Activated CD8-positive, alpha-beta T cell treated with anti-CD3 and anti-CD28 coated beads for 36 hours (primary cell): ENCODE measurements at places on chromosomes 1 and 21.
A peak's percentile ranks its signal among the peaks of the same experiment; 100 is the strongest.

DNA sequence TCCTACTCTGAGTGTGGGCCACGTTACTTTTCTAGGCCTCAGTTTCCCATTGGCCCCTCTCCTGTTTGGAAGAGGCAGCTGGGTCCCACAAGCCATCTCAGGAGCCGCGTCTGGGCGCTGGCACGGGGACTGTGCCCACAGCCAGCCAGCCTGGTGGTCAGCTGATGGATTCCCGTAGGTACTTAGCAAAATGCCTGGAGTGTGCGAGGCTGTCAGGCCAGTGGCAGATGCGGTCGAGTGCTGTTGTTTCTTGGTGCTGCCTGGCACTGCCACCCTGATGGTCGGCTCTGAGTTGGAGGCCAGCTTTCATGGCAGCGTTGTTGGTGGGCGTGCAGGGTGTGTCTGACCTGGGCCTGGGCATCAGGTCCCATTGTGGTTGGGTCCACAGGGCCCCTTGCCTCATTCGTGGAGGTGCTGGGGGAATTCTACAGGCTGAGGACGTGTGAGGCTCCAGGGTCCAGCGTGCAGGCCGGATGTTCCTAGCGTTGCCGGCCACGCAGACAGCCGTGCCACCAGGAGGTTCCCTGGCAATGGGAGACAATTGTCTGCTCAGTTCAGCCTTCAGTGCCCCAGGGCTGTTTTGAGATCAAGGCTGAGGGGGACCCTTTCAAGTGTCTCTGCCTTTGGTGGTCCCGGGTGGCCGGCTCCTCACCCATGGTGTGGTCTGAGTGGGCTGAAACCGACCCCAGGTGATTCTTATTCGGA, 20.9 kb downstream of the SKI start:
- DNase-seq = no peak

- no peak for DNase-seq
Measured at GRCh38 chr1:51525295-51525694, 6.2 kb upstream of the EPS15 start.

GRCh38 chr21:37593015-37593414, 226.4 kb downstream of the DYRK1A start:
- peak; percentile 8 for DNase-seq

- DNase-seq = no peak
Measured at GRCh38 chr1:36174713-36175112, 18.8 kb downstream of the MAP7D1 start.

- DNase-seq = no peak
Measured at GRCh38 chr1:174352117-174352516, 95.6 kb upstream of the GPR52 start.

- DNase-seq = no peak
Measured at GRCh38 chr1:119097380-119097779, 43.1 kb downstream of the WARS2 start.

- no peak for DNase-seq
Measured at GRCh38 chr1:40853113-40853884, 8.9 kb downstream of the CITED4 start.

DNA sequence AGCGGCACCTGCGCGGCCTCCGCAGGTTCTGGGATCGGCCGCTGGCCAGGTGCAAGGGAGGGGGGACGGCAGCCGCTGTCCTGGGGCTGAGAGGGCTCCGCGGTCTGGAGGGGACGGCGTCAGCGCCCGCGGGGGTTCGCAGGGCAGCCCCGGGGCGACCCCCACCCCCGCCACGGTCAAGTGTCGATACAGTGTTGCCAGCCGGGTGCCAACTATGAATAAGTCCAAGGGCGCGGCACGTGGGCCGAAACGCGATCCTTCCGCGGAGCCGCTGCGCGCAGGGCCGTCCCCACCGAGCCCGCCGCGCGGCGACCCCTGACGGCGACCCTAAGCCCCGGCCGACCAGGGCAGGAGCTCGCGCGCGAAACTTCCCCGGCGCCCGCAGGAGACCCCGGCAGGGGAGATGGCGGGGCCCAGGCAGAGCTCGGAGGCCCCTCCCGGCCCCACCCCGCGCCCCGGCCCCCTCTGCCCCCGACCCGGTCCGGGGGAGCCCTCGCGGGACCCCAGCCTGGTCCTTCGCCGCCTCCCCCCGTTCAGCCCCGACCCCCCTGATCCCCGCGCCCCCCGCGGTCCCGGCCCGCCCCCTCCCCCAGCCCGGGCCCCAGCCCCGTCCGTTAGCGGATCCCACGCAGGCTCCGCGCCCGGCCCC, 586 bp upstream of the AGPAT3 start:
- DNase-seq = peak; percentile 51

- no peak for DNase-seq
Measured at GRCh38 chr1:8392522-8392921, 74.6 kb downstream of the SLC45A1 start.

DNA sequence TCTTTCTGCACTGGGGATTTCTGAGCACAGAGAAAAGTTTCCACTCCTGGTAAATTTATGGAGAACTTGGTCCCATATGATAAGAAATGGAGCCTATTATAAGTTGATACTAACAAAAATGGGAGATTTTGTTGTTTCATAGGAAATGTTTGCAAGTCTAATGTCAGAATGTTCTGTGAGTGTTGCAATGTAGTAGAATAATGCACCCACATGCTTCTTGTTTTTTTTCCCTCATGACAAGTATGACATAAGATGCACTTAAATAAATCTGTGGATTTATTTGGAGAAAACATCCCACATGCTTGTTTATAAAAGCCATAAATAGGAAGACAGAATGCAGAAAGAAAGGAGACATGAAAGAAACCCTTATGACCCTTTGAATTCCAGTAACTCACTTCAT, 50.8 kb upstream of the KCNJ6 start:
- DNase-seq = no peak

- no peak for DNase-seq
Measured at GRCh38 chr1:83561346-83561745, 437.6 kb downstream of the TTLL7 start.
